NCI-H1436 (cell line): ENCODE measurements at places on chromosomes 2 and 18.

- no peak for DNase-seq
Observed at GRCh38 chr2:174183076-174183475, 65.3 kb downstream of the OLA1 start.

DNA sequence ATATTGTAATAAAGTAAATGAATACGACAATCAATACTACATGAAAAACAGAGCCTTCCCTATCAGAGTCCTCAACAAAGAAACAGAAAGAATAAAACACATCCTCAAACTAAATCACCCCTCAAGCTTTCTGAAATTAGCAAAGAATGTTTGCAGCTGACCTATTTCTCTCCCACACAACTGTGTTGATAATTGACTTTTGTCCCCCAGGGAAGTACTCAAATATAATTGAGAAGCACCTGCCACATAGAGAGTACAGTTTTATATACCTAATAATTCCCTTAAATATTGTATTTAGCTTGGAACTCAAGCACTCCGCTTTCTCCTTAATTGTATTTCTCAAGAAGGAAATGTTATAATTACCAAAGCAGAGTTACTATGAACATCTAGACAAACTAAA, 12.6 kb downstream of the CACNB4 start:
- peak; percentile 82 for DNase-seq

DNA sequence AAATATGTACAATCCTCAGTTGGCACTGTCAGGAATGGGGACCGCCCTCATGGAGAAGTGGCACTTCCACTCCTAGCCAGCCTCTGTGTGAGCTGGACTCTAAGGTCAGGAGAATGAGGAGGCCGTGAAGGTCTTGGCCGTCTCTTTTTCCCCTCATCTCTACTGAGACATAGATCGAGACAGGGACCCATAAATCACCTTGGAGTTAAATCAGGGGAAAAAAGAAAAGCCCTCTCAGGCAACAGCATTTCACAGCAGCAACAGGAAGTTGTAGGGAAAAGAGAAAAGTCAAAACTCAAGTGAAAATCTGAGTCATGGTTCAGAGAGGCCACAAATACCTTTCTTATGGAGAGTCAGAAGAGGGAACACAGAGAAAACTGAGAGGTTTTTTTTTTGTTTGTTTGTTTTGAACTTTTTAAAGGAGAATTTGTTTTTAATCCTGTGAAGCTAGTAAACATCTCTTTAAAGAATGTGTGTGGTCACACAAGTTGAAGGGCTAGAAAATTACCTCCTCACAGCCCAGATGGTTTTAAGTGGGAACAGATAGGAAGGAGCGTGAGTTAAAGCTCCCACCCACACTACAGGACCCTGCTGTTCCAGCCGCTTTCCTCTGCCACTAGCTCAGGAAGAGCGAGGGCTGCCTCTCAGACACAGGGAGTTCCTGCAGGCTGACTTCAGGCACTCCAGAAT, 30.6 kb upstream of the CYP1B1 start:
- no peak for DNase-seq

DNA sequence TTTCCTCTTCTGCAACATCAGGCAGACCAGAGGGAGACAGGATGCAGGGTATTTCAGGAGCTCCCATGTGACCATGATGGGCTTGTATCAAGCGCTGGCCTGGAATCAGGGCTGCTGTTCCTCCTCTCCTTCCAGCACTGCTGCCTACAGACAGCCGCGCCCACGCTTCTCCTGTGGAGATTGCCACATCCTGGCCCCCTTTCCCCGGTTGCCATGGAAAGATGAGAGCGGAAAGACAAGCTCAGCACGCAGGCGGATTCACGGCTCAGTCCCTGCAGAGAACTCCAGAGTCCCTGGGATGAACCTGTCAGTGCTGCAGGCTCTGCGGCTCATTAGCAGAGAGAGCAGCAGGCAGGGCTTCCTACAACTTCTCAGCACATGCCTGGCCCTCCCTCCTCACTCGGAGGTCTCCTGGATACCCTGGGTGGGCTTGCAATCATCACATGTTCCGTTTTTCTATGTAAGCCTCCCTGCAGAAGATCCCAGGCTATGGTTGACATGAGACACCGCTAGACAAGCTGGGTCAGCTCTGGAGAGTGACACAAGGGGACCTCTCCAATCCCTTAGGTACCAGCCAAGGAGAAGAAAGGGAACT, 497.8 kb upstream of the MYT1L start:
- no peak for DNase-seq

DNA sequence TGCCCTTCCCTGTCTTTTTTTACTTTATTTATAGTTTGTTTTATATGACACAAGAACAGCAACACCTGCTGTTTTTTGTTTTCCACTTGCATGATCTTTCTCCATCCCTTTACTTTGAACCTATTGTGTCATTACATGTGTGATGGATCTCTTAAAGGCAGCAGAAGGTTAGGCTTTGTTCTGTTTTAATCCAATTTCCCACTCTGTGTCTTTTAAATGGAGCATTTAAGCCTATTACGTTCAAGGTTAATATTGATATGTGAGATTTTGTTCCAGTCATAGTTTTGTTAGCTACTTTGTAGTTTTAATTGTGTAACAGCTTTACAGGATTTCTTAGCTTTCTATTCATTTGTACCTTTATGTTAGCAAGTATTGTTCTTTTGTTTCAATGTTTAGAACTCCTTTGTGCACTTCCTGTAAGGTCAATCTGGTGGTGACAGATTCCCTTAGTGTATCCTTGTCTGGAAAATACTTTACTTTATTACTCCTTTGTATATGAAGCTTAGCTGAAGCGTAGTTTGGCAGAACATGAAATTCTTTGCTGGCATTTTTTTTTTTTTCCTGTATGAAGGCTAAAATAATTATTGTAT, 1443.0 kb upstream of the LRRTM1 start:
- no peak for DNase-seq
